Globus pallidus (tissue), 1 donor: ENCODE measurements at places on chromosomes 6 and 20.

DNA sequence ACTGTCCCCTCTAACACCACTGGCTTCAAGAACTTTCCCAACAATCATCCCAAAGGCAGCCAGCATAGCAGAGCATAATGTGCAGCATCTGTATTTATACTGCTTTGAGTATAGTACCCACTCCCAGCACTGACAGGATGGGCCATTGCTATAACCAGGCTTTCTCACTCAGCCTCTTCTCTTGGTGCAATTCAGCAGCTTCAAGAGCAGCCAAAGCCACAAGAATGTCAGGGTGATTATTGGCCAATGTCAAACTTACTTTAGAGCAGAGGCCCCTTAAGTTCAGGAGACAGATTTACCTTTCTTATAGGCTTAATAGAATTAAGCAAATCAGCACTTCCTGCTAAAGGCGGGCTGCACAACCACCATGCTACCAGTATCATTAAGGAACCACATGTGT, 232.4 kb upstream of the RSPO3 start:
- DNase-seq = no peak

DNA sequence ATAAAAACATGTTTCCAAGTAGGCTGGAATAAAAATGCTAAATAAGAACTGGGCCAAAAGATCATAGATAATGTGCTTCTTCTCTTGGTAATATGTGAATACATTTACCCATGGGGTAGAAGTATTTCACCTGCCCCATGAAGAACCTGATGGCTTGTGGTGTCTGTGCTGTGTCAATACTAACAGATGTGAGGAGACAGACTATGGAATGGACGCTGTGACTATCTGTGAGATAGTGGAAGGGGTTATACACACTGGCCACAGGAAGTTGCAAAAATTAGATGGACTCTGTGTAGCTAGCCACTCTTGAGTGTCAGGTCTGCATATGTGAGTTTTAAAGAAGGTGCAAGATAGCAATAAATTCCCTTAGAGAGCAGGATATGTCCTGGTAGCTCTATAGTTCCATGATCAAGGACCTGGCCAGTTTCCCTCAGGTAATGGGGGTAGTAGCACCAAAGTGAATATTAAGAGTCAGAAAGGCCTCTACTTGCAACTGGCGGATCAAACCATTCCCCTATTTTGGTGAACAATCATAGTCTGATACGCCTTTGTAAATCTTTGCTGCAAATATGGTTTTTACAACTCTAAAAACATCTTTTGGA, 48.6 kb downstream of the NEDD9 start:
- no peak for DNase-seq

- DNase-seq = no peak
These were observed 21.7 kb downstream of the TRAF3IP2 start for GRCh38 chr6:111583986-111584385.

DNA sequence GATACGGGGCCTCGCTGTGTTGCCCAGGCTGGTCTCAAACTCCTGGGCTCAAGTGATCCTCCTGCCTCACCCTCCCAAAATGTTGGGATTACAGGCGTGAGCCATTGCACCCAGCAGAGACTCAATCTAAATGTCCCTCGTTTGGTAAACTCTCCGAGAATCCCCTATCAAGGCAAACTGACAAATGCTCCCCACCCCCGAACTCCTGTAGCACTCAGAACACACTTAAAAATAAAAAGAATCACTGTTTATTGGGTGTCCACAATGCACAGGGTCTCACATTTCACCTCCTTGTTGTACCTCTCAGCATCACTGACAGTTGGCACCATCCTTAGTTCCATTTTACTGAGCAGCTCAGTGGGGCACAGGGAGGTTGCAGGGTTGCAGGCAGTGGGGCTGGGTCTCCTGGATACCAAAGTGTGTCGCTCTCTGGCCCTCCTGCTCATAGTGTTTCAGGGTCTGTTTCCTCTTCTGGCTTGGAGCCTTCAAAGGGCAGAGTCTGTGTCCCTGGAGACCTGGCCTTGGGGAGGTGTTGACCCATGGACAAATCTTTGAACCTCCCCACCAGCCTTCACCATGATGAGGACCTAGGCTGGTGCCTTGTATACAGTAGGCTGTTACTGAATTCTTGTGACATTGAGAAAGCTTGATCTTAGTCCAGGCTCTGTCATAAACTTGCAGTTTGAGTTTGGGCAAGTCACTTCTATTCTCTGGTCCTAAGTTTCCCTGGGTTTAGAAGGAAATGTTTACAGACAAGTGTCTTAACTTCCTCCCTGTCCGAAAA, 8.5 kb upstream of the SRC start:
- DNase-seq = no peak

- no peak for DNase-seq
These were observed 105.2 kb downstream of the SMLR1 start for GRCh38 chr6:130932438-130932837.

DNA sequence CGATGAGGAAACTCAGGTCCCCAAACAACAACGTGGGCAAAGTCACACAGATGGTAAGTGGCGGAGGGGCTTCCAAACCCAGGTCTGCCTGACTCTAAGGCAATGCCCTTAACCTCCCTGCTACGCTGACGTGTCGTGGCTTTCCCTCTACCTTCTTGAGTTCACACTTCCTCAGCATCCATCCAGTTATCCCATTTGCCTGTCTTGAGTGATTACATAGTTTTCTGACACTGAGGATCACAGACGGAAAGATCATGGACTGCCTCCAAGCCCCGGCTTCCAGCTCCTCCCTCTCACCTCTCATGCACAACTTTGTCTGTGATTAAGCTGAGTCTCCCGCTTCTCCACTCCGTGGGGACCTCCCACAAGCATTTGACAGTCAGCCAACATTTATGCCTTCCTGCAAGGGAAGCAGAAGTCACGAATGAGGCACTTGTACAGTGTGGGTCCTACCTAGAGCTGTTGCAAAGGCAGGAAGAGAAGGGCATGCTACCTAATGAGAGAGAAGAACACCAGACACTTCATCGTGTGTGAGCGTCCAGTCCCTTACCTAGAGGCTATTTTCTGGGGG, 33.8 kb downstream of the TBC1D7 start:
- DNase-seq = no peak

- DNase-seq = no peak
These were observed 646.7 kb upstream of the DEFB115 start for GRCh38 chr20:30610751-30611150.

GRCh38 chr20:41182296-41183212, 45.2 kb downstream of the PLCG1 start:
- DNase-seq = no peak

- DNase-seq = no peak
These were observed 65.7 kb downstream of the EPM2A start for GRCh38 chr6:145669627-145670034.

DNA sequence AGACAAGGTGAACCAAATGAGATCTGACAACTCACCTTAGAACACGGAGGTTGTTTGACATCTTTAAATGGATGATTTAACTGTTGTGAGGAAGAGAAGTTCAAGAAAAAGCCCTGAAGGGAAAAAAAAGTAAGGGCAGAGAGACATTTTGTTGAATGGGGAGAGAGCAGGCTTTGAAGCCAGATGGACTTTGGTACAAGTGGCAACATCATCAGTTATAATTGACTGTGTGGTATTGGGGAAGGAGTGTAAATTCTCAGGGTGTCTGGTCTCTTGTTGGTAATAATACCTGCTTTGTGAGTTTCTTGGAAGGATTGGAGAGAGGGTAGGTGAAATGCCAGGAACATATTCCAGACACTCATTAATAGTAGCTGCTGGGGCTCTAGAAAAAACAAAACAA, 21.6 kb downstream of the OGFRL1 start:
- no peak for DNase-seq

GRCh38 chr20:63519668-63520503, 679 bp upstream of the PPDPF start:
- DNase-seq = peak; percentile 26

DNA sequence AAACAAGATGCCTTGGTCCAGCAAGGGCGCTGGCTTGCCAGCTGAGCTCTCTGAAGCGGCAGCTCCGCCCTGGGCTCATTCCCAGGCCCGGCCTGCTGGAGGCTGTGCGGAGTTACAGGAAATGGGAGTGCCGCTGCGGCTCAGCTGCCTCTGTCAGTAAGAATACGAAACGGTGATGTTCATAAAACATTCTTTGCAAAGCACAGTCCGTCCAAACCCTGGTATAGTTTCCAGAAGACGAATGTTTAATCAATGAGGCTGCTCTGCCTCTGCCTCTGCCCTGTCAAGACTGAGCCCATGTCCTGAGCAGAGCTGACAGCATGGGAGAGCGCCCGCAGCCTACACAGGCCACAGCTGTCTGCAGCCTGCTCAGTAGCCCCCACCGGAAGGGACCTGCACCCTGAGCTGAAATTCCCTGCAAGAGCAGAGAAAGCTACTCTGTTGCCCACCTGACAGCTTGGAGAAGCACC, 153.3 kb upstream of the SNX9 start:
- peak; percentile 61 for DNase-seq

DNA sequence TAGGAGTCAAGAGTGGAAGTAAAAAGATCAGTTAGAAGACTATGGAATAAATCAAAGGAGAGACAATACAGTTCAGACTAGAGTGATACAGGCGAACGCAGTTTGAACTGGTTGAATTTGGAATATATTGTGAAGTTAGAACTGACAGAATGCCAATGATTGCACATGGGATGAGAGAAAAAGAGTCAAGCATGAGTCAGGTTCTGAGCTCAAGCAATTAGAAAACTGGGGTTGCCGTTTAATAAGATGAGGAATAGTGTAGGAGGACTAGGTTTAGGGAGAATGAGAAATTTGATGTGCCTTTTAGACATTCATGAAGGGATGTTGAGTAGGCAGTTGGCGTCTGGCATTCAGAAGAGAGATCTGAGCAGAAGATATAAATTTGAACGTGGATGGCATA, 8.0 kb downstream of the RNF217 start:
- no peak for DNase-seq

DNA sequence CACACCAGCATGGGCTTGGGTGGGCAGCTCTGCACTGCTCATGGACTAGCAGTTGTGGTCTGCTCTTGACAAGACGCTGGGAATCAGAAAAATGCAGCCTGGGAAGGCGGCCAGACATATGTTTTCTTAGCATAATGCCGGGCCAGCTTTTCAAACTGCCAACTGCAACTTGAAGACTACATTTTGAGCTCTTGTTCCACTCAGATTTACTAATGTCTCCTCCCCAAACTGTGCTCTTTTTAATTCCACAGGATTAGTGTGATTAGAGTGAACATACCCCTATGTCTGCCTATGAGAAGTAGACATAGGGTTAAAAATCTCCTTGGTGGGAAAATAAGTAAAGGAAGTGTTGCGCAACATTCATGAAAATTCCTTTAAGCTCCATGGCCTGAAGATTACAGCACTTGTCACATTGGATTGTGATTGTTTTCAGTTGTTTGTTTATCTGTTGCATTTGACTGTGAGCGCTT, 5.3 kb upstream of the FNDC1 start:
- DNase-seq = no peak

DNA sequence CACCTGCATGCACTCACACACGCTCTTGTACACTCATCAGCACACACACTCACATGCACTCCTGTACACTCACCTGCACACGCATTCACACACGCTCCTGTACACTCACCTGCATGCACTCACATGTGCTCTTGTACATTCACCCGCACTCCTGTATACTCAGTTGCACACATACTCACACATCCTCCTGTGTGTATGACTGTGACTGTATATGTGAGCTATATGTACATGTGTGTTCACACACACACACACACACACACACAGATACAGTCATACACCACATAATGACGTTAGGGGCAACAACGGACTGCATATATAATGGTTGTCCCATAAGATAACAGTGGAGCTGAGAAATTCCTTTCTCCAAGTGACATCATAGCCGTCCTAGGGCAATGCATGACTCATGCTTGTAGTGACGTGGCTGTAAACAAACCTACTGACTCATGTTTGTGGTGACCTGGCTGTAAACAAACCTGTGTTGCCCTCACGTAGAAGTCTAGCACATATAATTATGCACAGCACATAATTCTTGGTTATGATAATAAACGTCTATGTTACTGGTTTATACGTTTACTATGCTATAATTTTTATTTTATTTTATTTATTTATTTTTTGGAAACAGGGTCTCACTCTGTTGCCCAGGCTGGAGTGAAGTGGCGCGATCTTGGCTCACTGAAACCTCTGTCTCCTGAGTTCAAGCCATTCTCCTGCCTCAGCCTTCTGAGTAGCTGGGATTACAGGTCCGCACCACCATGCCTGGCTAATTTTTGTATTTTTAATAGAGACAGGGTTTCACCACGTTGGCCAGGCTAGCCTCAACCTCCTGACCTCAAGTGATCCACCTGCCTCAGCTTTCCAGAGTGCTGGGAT, 22.8 kb upstream of the TAF4 start:
- no peak for DNase-seq

DNA sequence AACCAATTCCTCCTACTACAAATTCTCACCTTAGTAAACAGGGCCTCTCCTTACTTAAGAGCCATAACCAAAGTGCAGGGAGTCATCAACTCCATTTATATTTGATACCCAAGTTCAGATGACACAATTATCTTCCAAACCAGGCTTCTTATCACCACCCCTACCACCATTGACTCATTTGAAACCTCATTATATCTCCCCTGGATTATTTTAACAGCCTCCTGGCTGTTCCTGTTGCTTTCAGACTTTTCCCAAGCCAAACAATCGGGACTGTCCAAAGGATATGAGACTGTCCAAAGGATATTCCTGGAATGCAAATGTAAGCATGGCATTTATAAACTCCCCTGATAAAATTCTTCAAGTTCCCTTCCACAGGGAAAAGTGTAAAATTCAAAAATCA, 394.3 kb downstream of the MAFB start:
- DNase-seq = no peak

DNA sequence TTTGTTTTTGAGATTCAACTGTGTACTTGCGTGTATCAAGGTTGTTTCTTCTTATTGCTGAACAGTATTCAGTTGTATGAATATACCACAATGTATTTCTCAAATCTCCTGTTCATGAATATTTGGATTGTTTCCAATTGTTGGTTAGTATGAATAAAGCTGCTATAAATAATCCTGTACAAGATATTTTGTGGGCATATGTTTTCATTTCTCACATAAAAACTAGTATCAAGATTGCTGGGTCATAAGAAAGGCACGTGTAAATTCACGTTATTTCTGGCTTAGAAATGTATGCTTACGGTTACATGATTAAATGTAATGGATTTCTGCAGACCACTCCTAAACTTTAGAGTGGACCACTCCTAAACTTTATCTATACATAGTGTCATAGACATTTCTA, 96.6 kb downstream of the BTBD3 start:
- no peak for DNase-seq

GRCh38 chr6:49839957-49840356, 26.4 kb downstream of the CRISP1 start:
- no peak for DNase-seq

DNA sequence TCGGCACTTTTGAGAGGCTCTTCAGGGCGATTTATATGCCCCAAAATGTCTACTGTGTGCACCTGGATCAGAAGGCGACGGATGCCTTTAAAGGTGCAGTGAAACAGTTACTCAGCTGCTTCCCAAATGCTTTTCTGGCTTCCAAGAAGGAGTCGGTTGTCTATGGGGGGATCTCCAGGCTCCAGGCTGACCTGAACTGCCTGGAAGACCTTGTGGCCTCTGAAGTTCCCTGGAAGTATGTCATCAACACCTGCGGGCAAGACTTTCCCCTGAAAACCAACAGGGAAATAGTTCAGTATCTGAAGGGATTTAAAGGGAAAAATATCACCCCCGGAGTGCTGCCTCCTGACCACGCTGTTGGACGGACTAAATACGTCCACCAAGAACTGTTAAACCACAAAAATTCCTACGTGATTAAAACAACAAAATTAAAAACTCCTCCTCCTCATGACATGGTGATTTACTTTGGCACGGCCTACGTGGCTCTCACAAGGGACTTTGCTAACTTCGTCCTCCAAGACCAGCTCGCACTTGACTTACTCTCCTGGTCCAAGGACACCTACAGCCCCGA, 8.2 kb downstream of the GCNT2 start:
- no peak for DNase-seq

- DNase-seq = no peak
These were observed 14.8 kb downstream of the GJA1 start for GRCh38 chr6:121450242-121450641.
